ENCODE measurements at places on chromosomes 7 and 10.

DNA sequence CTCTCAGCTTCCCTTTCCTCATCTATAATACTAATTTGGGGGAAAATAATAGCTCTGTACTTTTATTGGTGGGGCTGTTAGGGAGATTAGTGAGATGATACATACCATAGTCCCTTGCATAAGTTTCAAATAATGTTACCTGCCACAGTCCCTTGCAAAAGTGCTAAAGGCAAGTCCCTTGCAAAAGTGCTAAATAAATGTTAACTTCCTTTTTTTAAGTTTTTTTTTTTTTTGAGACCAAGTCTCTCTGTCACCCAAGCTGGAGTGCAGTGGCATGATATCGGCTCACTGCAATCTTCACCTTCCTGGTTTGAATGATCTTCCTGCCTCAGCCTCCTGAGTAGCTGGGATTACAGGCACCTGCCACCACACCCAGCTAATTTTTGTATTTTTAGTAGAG is 43.4 kb upstream of the SRGN start:
- DNase-seq: no peak

- no peak for DNase-seq
Observed at GRCh38 chr7:37377231-37377630, 71.4 kb downstream of the ELMO1 start.

DNA sequence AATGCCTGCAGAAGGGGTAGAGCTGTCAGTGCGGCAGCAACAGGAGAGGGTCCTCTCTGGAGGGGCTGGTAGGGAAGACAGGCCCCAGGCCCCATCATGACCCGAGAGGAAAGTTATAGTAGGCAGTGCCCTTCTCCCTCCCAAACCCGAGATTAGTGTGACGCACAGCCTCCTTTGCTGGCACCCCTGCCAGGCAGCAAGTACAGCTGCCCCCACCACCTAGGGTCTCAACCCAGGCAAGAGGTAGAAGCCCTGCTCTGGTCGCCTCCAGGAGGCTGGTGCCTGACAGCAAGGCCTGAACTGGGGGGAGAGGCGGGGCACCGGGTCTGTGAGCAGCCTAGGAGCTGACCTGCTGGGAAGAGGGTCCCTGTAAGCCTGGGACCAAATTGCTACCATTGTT is 15.5 kb downstream of the LOXL4 start:
- no peak for DNase-seq

GRCh38 chr7:72394016-72394415 is 18.1 kb downstream of the CALN1 start:
- DNase-seq: no peak

DNA sequence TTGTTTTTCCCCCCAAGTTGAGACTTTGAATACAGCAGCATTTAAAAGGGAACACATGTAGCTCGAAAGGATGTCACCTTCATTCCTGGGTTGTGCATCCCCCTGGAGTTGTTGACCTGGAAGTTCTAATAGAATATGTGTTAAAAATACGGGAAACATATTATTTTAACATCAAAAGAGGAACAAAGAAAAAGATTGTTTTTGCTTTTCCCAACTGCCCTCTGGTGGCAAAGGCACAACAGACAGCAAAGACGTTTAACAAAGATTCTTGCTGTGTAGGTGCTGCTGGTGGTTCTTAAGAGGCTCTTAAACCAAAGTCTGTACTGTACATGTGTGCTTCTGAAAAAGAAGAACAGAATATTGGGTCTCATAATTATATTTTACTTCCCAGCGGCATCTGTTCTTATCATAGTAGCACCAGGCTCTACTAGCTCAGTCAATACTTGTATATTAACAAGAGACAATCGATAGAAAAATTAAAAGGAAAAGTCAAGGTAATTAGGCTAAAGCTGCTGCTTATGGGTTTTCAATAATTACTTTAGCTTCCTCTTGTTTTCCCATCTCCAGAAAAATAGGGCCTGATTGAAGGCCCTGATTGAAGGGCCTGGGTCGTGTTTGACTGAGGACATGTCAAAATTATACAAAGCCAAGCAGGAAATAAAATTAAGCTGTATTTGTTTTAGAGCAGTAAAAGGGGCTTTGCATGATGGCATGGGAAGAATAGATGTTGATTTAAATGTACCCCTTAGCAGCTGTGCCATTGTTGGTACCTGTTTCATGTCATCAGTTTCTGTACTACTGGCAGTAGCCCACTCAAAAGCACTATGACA is 384.2 kb upstream of the LRGUK start:
- no peak for DNase-seq

DNA sequence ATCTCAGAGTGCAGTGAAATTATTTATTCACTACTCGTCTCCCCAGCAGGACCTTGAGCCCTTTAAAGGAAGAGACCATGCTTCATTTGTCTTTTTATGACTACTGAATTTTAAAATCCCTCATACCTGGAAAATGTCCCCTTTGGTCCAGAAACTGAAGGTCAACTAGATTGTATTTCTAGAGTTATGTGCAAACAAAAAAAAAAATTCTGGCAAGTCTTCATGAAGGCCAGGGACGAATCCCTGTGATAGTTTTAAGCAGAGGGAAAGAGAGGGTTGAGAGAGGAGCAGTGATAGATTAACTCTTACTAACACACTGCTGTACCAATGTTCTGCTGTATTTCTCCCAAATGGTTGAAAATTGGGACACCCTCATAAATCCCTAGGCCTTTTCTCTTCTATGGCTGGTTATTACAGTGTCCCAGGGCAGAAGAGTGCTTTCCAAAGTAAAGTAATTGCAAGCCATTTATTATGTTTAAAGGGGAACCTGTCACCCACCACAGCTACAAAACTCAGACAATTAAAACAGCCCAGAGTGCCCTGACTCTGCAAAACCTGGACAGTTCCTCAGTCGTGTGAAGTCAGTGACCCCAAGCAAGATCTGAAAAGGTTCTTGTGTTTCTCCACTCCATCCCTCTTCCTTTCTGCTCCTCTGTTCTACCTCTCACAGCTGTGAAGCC is 182.8 kb upstream of the AOAH start:
- no peak for DNase-seq
